ENCODE measurements at places on chromosomes 7 and 10.

DNA sequence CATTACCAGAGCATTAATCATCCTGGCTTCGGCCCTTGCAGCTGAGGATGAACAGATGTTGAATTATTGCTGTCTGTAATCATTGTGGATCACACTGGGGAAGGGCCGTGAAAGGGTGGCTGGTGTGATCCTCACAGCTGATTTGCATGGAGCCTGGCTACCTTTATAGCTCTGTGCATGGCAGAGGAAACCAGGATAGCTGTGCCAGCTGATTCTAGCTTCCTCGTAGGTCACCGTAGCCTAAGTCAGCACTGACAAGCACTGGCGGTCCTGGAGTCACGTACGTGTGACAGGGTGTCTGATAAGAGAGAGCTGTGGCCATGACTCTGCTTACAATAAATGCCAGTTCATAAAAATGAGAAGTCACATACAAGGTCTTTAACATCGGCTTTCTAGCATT is 76.5 kb downstream of the INSYN2A start:
- H3K27me3 ChIP-seq, result no peaks in the 10 kb centered on the region
- H3K27ac ChIP-seq, result no peak overlapping the region
- peaks cover 2% of the 10 kb centered on the region for H3K36me3 ChIP-seq

GRCh38 chr7:116024826-116025809 is 5.4 kb downstream of the TFEC start:
- no peaks in the 10 kb centered on the region for H3K27me3 ChIP-seq
- H3K36me3 ChIP-seq, result no peaks in the 10 kb centered on the region
- DNase-seq, result no peak
- no peak overlapping the region for H3K27ac ChIP-seq
- H3K4me3 ChIP-seq, result no peak overlapping the region
- no peaks in the 10 kb centered on the region for H3K4me1 ChIP-seq

DNA sequence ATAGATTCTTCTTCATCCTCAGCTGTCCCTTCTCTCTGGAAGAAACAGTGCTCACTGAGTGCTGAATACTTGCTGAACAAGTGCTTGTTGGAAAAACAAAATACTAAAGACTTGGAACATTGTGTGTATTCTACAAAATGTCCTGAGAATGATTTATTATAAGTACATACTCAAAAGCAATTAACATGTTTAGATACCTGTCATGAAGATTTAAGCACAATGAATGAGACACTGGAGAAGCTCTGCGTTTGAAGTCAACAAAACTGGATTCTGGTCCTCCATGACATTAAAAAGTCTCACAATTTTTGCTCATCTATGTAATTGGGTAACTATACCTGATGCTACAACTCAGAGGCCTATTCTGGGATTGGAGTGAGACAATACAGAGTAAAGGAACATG is 34.8 kb upstream of the LAMB1 start:
- no peaks in the 10 kb centered on the region for H3K36me3 ChIP-seq
- H3K4me3 ChIP-seq, result no peak overlapping the region
- H3K27ac ChIP-seq, result no peak overlapping the region
- H3K27me3 ChIP-seq, result no peaks in the 10 kb centered on the region

- DNase-seq, result no peak
- no peak overlapping the region for H3K4me3 ChIP-seq
- H3K27me3 ChIP-seq, result no peaks in the 10 kb centered on the region
- H3K27ac ChIP-seq, result no peak overlapping the region
- H3K4me1 ChIP-seq, result no peaks in the 10 kb centered on the region
Observed at GRCh38 chr10:112122827-112123226, 60.7 kb downstream of the GPAM start.

All from lung (tissue), 17 donors.